ENCODE measurements at places on chromosomes 16 and 17.

DNA sequence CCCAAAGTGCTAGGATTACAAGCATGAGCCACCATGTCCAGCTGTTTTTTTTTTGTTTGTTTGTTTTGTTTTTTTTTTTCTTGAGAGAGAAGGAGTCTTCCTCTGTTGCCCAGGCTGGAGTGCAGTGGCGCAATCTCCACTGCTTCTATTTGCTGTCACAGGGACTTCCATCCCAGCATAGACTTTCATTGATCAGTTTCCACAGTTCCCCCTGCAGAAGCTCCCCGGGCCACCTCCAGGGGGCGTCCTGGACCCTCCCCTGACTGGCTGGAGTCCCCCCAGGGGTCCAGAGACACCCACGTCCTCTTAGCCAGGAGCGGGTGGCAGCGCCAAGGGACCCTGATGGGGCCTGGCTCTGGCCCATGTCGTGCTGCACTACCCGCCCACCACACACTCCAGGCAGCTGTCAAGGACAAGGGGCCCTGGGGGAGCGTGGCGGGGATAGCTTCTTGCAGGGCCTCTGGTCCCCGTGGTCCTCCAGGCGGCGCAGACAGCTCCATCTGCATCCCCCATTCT is 3.1 kb upstream of the NPW start:
- no peak for DNase-seq

DNA sequence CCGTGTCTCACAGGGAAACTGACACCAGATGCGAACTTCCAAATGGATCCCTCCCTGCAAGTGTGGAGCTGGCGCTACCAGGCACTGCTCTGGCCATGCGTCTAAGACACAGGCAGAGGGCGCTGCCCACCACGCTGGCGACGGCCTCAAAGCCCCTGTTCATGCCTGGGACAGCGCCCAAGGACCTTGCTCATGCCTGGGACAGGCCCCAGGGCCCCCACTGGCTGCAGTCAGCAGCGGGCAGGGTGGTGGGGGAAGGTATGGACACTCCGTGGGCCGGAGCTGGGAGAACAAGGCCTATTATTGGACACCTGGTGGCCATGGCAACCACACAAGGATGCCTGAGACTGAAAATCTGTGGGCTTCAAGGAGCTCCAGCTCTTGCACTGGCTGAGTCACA is 8.8 kb downstream of the ZG16B start:
- peak; percentile 30 for DNase-seq

DNA sequence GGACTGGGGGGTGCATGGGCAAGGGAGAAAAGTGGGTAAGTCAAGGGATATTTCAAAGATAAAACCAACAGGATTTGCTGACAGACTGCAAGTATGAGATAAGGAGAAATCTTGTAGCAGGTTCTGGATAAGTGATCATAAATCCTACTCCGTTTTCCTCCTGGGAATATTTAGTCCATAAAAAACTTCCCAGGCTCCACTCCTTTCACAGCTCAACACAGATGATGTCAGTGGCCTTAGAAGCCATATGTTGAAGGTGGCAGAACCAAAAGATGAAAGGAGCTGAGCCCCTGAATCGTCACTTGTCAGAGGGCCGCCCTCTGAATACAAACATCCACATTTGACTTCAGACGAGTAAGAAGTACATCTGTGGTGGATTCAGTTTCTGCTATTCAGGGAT is 71.7 kb downstream of the GRIN2A start:
- no peak for DNase-seq

GRCh38 chr16:29806641-29807425 is 504 bp downstream of the MAZ start:
- DNase-seq, result peak; percentile 25

GRCh38 chr17:5772720-5773119 is 188.4 kb upstream of the NLRP1 start:
- no peak for DNase-seq

DNA sequence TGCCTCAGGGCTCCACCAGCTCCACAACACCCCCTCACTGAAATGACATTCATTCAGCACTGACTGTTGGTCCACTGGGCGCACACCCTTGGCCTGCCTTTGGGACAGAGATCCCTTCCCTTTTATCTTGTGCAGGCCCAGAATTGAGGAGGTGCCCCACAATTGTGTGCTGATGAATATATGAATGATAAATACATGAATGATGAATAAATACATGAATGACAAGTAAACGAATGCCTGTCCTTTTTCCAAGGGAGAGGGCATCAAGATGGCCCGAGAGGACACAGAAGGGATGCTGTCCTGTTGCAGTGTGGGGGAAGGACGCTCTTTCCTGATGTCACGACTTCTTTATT is 5.7 kb downstream of the CCR7 start:
- no peak for DNase-seq

DNA sequence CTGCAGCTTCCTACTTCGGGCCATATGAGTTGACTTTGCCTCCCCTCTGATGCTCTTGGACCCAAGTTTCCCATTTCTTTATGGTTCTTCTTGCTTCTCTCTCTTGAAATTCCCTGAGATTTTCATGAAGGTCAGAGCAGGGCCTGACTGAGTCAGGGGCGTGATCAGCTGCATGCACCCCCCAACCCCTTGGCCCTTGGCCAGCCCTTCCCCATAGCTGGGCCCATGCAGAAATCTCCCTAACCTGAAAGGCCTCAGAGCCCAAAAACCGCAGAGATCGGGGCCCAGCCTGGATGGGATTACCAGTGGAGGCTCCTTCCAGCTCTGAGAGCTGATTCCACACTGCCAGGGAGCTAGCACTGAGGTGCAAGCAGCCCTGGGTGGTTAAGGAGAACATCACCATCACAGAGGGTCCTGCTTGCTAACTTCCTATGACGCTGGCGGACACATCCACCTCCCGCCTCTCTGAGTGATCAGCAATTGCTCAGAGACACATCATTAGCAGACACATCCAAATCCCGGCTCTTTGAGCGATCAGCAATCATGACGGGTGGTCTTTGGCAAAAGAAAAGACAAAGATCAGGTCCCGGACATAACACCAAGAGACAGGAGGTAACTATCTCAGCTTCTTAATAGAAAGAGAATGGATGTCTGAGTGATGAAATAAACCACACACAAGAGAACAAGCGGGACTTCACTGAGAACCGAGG is 161.5 kb downstream of the C16orf78 start:
- no peak for DNase-seq

GRCh38 chr17:27965224-27965623 is 72.1 kb upstream of the LYRM9 start:
- no peak for DNase-seq

DNA sequence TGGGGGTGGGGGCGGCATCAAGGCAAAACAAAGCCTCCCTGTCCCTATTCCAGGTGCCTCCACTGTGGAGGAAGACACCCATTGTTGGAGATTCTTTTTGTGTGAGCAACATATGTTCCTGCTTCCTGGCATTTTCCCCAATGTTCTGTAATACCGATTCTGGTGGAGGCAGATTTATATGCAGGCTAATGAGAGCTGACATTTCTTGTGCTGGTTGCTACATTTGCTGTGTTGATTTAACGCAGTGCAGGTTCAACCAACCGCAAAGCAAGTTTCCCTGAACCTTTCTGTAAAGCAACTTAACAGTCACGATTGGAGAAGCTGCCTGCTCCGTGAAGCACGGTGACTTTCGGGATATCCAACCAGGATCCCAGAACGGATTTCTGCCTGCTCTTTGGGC is 260.5 kb downstream of the CBLN1 start:
- peak; percentile 53 for DNase-seq

DNA sequence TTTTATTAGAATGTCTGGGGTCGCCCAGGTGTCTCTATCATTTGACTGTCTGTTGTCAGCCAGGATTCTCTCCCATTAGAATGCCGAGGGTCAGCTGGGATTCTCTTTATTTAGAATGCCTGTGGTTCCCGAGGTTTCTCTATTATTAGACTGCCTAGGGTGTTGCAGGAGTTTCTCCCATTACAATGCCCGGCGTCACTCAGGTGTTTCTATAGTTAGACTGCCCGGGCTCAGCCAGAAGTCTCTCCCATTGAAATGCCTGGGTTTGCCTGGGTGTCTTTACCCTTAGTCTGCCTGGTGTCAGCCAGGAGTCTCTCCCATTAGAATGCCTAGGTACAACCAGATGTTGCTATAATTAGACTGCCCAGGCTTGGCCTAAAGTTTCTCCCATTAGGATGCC is 2252.0 kb downstream of the TP53TG3F start:
- DNase-seq, result no peak

DNA sequence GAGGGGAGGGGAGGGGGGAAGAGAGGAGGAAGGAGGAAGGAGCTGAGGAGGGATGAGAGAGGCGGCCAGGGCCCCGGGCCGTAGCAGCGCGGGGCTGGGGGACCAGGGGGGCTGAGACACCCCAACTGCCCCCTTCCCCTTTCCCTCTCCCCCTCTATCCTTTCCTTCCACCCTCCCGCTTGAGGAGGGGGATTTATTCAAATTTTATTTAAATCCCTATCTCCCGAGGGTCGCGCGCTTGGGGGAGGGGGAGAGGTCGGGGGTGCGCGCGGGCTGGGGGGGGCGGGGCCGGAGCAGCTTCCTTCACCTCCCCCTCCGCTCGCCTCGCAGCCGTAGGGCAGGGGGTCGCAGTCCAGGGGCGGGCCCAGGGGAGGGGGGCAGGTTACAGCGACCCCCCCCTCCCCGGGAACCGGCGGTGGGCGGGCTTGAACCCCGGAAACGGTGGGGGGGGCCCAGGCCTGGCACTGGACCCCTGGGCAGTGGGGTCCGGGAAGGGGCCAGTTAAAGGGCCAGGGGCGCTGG is at the start of gene FBXL19:
Gene FBXL19 (plus strand): TSS at position 19 of the 522 bp plus-strand sequence. CDS start 2,183 bp downstream, outside the sequence.
- DNase-seq, result no peak

GRCh38 chr16:89360760-89361435 is 129.5 kb downstream of the ANKRD11 start:
- DNase-seq, result no peak

DNA sequence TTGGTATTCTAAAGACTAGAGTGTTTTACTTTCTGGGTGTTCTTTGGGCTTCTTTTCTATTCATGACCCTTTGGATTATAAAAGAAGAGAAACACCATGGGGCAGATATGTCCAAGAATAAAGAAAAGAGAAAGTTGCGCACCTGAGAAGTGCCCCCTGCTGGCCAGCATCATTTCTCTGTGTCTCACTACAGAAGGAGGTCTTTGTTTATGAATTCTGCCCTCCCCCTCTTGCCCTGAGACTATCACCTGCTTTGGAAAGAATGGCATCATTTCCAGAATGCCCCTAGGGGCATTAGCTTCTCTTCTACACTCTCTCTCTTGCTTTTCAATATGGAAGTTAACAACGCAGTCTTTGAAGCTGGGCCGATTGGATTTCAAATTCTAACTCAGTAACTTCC is 45.0 kb downstream of the CDH13 start:
- no peak for DNase-seq

DNA sequence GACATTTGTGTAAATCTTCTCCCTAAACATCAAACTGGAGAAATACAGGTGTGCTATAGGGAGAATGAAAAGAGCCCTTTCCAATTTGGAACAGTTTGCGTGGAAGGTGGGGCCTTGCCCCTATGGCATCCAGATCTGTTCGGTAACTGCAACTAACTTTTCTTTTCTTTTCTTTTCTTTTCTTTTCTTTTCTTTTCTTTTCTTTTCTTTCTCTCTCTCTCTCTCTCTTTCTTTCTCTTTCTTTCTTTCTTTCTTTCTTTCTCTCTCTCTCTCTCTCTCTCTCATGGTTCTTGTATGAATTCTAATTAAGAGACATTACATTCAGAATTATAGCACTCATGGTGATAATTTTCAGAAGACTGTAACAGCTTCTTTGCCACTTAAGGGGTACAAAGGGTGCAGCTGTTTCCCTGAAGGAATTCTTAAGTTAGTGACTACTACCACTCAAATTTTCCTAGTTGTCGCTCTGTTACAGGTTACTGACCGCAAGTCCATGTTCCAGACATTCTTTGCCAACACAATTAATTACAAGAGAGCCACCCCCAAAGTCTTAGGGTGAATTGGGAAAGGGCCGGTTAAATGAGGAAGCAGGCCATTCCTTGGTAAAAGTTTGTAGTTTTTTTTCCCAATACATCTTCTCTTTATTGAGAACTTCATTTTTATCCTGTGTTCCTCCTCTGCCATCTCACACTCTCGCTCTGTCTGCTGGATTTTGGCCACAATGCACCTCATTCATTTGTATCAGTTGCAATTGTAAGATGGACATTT is 69.8 kb downstream of the KSR1 start:
- DNase-seq, result no peak

DNA sequence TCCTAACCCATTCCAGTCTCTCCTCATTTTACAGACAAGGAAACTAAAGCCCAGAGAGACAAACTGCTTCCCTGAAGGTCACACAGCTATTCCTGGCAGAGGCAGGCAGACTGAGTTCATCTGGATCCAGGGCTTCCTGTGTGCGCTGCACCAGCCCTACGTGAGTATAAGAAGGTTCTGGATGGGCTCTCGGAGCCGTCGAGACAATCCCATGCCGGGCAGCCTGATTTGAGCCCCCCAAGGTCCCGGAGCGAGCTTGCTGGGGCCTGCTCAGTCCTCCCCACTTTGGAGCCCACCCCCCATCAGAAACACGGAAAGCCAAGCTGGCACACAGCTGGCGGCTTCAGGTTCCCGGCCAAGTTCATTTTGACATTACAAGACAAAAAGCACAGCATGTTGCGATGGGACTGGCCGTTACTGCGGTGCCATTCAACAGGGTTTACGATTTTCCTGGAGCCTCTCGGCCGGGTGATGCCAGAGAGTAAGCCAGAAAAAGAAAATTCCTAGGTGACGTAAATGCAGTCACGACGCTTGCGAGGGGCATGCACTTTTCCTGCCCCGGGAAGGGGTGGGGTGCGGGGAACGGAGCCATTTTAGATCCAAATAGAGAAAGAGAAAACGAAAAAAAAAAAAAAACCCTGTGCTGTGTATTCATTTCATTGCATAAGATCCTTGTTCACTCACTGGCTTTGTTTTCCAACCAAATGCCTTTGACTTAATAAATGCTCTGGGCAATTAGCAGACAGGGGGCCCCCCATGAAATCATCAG is 167.1 kb upstream of the FOXF1 start:
- DNase-seq, result no peak

GRCh38 chr16:75254359-75254837 is 3.0 kb upstream of the BCAR1 start:
- DNase-seq, result no peak

- peak; percentile 41 for DNase-seq
Measured at GRCh38 chr16:52318302-52319009, 228.5 kb downstream of the TOX3 start.

DNA sequence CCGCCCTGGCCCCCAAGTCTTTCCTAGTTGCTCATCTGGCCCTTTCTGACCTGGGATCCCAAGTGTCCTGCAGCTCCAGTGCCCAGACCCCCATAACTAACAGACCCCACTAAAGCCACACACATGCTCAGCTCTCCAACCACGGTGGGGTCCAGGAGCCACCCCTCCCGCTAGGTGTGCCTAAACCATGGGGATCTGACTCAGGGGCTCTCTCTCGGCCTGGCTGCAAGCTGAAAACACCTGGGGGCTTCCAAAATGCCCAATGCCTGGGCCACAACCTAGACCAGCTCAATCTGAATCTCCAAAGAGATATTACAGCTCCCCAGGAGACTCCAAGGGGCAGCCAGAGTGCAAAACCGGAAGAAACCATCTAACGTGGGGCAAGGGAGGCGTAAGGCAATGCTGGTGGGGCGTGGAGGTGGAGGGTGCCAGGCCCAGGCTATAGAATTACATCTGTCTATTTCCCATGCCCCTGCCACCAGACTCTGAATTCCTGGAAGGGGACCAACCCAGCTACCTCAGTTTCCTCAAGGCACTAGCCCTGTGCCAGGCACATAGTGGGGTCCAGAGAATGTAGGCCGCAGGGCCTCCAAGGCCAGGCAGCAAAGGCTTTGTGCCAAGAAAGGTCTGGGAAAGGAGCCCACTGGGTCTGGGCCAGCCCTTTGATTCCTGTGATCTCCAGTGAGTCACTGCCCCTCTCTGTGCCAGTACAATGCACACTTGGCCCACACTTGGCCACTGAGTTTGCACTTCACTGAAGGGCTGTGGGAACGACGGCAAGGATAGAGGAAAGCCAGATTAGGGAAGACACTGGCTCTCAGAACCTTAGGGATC is 3.3 kb downstream of the CD2BP2 start:
- DNase-seq, result no peak

- no peak for DNase-seq
Measured at GRCh38 chr17:32120141-32120540, 22.2 kb upstream of the RHOT1 start.
